ENCODE measurements at places on chromosomes 4 and X.

- no peak for DNase-seq
Observed at GRCh38 chrX:72273718-72274117, 3.3 kb downstream of the RPS4X start.

DNA sequence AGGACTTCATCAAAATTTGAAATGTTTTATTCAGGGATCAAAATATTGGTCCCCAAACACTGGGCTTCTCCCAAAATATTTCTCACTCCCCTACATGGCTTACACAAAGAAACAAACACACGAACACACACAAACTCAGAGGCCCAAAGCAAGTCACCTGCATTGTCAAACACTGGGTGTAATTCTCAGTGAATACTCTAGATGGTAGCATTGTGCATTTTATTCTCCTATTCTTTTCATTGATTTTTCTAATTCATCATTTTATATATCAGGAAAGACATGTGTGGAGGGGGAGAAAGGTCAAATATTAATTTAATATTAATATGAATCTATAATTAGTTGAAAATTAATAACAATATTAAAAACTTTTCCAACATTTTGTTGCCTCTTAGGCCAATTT, 72.3 kb upstream of the TNMD start:
- DNase-seq = peak; percentile 24

DNA sequence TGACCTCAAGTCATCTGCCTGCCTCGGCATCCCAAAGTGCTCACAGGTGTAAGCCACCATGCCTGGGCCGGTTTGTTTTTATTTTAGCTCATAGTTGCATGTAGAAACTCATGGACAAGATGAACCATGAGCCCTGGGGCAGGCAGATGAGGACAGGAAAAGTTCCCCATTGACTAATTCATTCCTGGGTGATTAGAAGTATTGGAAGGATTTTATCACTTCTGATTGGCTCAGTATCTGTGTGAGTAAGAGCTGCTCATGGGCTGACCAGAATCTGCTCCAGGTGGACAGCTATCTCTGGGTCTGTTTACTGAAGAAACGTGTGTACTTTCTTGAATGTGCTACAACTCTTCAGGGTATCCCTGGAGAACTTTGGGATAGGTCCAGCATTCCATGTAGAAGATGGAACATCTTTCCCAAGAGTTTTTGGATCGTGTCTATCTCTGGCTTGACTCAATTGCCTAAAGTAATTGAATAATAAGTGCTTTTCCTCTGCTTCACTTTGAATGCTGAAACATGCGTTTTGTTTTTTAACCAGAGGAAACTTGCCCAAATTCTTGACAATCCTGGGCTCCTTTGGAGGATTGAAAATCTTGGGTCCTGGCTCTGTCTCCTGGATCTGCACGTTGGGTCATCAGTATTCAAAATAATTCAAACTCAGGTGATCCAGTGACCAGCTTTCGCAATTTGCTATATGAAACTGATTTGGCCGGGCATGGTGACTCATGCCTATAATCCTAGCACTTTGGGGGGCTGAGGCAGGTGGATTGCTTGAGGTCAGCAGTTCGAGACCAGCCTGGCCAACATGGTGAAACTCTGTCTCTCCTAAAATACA, 88.6 kb upstream of the DHRSX start:
- peak; percentile 70 for DNase-seq

- DNase-seq = peak; percentile 19
Observed at GRCh38 chr4:142824368-142824767, 21.7 kb downstream of the INPP4B start.

- DNase-seq = no peak
Observed at GRCh38 chr4:140769209-140769608, 13.0 kb upstream of the TBC1D9 start.

DNA sequence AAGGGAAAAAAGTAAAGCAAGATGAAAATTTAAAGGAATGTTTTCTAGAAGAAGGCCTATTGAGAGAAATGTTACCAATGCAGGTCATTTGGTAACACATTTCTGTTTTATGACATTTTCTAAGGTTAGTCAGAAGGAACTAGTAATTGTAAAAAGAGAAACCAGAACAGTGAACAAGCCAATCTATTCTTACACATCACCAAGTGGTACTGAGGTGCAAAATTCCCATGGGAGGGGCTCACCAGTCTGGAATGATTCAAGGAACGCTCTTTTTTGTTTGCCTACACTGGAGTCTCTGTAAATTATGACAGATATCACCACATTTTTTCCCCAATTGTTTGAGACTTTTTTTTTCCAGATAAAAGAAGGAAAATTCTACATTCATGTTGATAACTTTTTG, 404.7 kb upstream of the CNKSR2 start:
- DNase-seq = no peak

GRCh38 chr4:55291227-55291640, 54.8 kb upstream of the SRD5A3 start:
- peak; percentile 40 for DNase-seq

GRCh38 chr4:62159876-62160275, 959.8 kb downstream of the ADGRL3 start:
- DNase-seq = no peak

DNA sequence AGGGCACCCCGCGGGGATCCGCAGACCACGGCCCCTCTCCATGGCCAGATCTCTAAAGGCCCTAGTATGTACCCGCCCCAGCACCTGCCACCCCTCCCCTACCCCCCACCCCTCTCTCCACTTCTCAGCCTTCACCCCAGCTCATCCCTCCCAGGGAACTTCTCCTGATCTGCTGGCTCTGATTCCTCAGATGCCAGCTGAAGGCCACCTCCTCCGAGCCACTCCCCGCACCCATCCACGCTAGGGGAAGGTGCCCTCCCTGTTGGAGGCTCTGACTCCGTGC, 11.9 kb downstream of the PSAPL1 start:
- DNase-seq = no peak

DNA sequence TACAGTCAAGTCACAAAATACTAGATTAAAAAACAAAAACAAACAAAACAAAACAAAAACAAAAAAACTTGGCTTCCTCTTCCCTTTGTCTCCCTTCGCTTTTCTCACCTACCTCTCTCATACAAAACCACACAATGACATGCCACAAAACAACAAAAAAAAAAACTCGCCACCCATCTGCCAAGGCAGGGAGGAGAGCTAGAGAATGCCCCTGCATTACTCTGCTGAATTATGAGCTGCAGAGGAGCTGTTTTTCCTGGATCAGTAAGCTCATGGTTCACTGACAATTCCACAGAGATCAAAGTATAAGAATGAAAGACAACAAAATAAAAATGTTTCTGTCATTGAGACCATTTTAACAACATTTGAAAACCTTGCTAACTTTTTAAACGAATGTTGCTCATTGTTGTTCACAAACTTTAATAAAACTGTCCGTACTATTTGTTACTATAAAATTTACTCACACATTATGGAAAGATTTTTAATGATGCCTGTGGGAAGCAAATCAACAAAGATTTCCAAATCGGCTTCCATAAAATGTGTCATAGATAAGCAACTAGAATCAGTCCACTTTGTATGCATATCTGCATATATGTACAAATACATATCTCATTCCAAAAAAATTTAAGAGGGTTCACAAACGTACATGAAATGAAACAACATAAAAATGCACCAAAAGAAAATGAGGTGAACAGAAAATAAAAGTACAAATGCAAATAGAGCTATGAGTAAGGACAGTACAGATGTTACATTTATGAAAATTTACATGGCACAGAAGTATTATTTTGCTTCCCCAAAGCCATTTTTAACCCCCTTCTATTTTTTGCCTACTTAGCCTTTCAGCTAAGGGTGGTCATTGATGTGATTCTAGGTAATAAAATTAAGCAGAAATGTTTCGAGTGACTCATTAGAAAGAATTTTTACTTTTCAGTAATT, 252.4 kb upstream of the FAT4 start:
- no peak for DNase-seq

- no peak for DNase-seq
Observed at GRCh38 chrX:97849951-97850350, 966.2 kb downstream of the RPA4 start.

DNA sequence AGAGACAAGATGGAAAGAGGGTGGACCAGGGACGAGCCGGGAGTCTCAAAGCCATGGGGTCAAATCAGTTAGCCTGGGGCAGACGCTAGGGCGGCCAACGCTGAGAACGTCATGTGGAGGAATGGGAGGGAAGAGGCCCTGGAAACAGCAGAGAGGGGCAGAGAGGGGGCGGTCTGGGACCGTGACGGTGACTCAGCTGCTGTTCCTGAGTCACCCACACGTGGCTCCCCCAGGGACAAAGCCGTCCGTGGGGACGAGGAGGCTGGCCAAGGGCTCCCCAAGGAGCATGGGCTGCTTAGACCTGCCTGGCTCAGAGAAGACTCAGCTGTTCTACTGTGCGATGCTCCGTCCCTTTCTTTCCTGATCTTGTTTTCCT, 108.4 kb upstream of the LRPAP1 start:
- peak; percentile 45 for DNase-seq
